ENCODE measurements at places on chromosomes 16 and 17. TPM values are rescaled to one million over a fixed set of nuclear protein-coding genes. Genes with fewer than 3 reads are reported as not detected.
A peak's percentile ranks its signal among the peaks of the same experiment; 100 is the strongest.

- peak; percentile 75 for DNase-seq
Measured at GRCh38 chr17:76736349-76737081, 616 bp downstream of the SRSF2 start.

DNA sequence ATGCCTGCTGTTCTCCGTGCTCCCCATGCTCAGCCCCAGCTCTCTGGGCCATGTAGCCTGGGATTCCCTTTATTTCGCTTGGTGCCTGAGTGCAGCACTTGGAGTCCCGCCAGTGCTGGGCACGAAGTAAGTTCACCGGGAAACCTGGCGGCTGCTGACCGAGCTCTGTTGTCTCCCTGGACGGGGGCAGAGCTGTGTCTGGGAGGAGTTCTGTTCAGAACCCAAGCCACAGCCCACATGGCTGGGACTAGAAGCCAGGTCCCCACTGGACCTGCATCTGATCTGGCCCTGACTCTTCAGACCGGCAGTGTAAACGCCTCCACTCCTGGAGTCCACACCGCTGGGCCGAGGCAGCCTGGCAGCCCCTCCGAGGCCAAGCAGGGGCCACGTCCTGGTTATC is 37.5 kb upstream of the CIBAR2 start:
- no peak for DNase-seq

DNA sequence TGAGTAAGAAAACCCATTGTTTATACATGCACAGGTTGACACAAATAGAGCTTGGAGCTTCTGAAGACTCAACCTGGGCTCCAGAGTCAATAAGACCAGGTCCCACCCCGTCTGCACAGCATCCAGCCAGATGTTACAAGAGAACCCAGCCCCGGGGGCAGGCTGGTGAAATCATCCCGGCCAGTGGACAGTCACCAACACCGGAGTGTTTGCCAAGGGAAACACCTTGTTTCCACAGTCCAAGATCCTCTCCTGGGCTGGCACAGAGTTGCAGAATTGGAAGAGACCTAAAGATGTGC is 90.3 kb downstream of the RAB11FIP4 start:
- DNase-seq = no peak

- DNase-seq = no peak
Measured at GRCh38 chr16:60230666-60231065, 1496.5 kb upstream of the GOT2 start.

- DNase-seq = no peak
Measured at GRCh38 chr16:58218786-58219185, 20.9 kb upstream of the CSNK2A2 start.

GRCh38 chr16:15427648-15428239 is 6.6 kb upstream of the BMERB1 start:
- DNase-seq = peak; percentile 61

GRCh38 chr16:57619606-57620334 is 8.7 kb upstream of the ADGRG1 start:
- no peak for DNase-seq

DNA sequence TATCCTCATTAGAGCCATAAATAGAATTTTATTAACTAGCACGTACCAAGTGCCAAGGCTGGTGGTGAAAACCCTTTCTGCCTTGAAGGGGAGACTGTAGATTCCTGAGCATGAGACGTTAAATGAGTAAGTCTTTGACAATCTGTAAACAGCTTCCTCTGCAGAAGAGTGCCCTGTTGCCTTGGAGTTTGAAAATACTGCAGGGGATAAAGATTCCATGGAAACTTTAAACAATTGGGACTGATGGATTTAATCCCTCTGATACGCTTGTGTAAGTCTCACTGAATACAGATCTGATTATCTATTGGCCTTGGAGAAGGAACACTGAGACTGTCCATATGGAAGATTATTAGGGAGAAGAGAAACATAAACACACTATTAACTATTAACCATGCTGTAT is 1053.4 kb upstream of the RBFOX1 start:
- DNase-seq = no peak

GRCh38 chr17:75047398-75048098 is 523 bp downstream of the KCTD2 start:
- no peak for DNase-seq

GRCh38 chr17:2814481-2815341 is 18.5 kb downstream of the RAP1GAP2 start:
- no peak for DNase-seq

DNA sequence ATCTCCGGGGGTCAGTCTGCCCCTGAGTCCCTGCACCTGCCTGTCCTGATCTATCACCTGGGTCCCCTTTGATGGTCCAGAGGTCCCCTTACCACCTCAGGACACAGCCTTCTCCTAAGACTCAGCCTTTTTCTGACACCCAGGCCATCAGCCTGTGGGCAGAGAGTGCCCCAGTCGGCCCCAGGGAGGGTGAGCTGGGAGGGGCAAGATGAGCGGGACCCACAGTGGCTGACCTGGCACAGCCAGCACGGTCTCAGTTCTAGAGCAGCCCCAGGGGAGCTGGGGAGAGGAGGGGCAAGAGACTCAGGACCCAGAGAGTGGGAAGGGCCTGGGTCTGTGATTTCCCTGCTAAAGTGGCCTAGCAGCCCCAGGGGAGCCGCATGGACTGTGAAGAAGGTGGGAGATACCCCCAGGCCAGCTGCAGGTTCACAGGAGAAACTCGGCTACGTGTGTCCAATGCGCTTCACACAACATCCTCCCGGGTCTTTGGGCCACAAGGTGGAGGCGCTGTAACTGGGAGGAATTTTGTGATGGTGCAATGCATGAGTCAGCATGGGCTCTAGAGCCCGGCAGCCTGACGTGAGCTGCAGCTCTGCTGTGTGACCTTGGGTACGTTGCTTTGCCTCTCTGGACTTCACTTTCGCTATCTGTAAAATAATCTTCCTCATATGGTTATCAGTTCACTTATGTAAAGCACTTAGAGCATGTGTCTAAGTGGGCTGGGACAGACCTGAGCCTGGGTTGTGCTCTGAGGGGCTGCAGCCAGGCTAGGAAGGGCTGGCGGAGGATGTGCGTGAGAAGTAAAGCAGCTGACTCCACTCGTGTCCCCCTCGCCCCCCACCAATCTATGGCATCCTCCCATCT is 67.2 kb upstream of the LHX1 start:
- DNase-seq = no peak

GRCh38 chr16:48492133-48492532 is 106.9 kb upstream of the SIAH1 start:
- DNase-seq = no peak

DNA sequence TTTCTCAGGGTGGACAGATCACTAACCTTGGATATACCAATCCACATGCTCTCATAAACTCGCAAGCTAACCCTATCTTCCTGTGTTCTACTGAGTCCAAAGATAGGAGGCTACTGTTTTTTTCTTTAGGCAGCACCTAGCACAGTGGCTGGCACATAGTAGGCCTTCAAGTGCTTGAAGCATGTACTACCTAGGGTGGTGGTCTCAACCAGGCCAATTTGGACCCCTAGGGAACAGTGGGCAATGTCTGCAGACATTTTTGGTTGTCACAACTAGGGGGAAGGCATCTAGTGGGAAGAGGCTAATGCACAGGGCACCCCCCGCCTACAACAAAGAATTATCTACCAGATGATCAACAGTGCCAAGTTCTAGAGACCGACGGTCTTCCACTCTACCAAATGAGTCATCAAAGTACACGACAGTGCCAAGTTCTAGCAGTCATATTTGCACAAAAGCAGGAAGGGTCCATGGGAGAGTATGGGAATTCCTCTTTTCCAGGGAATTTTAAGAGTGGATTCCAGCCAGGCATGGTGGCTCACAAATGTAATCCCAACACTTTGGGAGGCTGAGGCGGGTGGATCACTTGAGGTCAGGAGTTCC is 390.3 kb downstream of the SLC39A11 start:
- DNase-seq = peak; percentile 38

- no peak for DNase-seq
Measured at GRCh38 chr16:69179328-69180010, 7.5 kb upstream of the SNTB2 start.

DNA sequence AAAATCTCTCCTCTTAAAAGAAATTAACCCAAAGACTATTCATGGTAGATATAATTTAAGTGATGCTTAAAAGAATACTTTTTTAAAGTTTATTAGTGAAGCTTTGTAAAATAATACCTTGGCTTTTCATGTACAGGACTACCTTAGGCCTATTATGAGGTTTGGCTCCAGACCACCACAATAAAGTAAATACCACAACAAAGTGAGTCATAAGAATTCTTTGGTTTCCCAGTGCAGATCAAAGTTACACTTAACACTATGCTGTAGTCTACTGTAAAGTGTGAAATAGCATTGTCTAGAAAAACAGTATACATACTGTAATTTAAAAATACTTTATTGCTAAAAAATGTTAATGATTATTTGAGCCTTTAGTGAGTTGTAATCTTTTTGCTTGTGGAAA is 31.7 kb downstream of the CLTC start:
- no peak for DNase-seq

GRCh38 chr17:79814127-79814973 is 17.5 kb upstream of the CBX8 start:
- DNase-seq = no peak

- DNase-seq = peak; percentile 62
Measured at GRCh38 chr16:48687421-48688038, 77.5 kb upstream of the N4BP1 start.

DNA sequence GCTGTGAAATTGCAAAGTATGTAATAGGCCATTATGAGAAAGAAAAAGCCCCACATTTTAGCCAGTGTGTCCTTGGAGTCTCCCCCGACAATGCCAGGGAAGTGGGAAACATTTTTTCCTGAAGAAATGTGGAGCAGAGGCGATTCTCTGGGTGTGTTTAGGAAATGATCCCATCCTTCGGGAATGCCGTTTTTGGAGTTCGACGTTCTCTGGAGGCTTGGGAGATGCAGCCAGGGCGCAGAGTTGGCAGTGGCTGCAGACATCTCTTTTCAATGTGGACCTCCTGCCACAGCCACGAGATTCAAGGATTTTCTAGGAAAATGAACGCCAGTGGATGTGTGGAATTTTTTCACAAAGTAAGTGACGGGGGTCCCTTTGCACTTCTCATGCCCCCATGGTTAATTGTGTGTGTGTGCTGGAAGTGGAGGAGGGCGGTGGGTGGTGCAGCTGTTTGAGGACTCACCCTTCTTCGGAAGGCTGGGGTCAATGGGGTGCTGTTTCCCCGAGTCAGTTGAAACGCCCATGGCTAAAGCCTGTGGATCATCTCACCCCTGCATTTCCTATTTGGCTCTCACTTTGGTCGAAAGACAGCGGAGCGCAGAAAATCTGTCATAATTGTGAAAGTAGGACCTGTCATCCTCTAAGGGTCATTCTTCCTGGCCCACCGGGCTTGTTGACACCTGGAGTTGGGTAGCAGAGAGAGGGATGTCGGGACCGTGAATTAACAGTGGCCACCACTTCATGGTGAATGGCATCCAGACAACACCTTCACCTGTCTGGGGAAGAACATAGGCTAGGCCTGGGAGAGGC is 73.2 kb downstream of the CMIP start:
- no peak for DNase-seq

GRCh38 chr16:84557504-84557903 is 53.0 kb upstream of the MEAK7 start:
- DNase-seq = no peak

- no peak for DNase-seq
Measured at GRCh38 chr17:70544317-70544716, 375.0 kb downstream of the KCNJ2 start.

DNA sequence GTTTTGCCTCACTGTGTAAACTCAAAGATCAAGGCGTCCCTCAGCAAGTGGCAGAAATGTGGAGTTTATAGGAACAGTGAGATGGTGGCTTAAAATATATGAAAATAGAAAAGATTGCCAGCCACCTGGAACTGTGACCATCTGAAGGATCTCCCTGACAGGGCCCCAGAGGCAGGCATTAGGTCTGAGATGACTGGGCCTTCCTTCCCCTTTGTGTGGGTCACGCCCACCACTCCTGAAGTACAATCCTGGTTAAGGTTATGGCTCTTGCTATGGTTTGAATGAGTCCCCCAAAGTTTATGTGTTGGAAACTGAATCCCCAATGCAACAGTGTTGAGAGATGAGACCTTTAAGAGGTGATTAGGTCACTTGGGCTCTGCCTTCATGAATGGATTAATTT is 6.4 kb downstream of the ST6GALNAC2 start:
- DNase-seq = no peak

DNA sequence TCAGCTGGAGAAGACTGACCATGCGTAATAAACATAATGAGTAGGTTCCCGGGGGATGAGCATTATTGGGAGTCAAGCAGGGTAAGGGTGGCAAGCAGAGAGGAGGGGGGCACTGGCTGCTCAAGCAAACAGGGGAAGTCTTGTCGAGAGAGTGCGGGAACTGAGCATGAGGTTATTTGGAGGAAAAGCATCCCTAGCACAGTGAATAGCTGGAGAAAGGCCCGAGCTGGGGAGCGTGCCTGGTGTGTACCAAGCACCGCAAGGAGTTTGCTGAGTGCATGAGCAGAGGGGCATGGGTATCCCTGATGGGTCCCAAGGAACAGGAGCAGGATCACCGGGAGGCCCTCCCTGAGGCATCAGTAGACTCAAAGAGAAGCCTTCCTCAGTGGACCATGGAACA is 17.2 kb downstream of the CYTH1 start:
- no peak for DNase-seq

DNA sequence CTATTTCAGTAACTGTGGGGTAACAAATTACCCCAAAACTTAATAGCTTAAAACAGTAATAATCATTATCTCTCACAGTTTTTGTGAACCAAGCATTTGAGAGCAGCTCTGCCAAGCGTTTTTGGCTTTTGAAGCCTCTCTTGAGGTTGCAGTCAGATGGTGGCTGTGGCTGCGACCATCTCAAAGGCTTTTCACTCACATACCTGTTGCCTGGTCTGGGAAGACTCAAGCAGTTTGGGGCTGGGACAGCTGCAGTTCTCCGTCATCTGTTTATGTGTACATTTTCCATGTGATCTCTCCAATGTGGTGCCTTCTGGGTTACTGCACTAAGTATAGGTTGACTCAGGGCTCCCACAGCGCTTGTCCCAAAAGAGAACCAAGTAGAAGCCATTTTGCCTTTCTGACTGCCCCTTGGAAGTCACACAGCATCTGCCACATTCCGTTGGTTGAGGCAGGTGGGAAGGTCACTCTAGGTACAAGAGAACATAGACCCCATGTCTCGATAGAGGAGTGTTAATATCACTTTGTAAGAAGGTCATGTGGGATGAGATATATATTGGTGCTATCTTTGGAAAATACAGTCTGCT is 49.6 kb downstream of the LDHD start:
- DNase-seq = no peak

Gene KRTAP4-11
- not detected for total RNA-seq

Gene ACSM3
- 0.18 TPM for total RNA-seq

Gene SNRNP25
- 30.2 TPM for total RNA-seq

Gene ACAP1
- not detected for total RNA-seq

Gene LITAFD
- not detected for total RNA-seq

Gene SLFN14
- not detected for total RNA-seq

Gene STUB1
- 253 TPM for total RNA-seq

Gene KCNJ16
- not detected for total RNA-seq

Gene OR1F1
- not detected for total RNA-seq

Measured in SJSA1 (cell line).